ENCODE measurements at places on chromosomes 4 and X.

- DNase-seq = no peak
Measured at GRCh38 chrX:148069759-148070503, 88.8 kb downstream of the FMR1NB start.

DNA sequence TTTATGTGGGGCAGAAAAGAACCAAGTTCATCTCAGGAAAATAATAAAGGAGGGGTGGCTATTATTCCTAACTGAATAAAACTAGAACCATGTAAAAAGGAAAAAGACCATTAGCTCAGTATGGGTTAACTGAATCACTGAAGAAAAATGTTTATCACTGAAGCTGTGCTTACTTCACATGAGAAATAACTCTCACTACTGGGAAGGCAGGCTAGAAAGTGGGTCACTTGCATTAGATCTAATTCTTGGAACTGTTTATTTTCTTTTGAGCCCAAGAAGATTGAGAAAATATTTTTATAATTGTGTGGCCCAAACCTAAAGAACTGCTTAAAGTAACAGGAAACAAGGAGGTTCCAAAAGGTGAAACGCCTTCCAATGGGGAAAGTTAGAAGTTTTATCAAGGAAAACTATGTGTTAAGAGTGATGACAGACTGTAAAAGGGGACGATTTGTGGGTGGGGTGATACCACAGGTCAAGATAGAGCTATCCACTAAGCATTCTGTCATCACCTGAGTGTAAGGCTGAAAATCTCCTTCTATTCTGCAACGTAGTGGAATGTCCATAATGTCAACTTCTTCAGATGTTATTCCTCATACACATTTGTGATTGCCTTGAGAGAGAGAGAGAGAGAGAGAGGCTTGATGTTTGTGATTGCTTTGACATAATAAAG lies 1083.5 kb downstream of the PCDH7 start:
- DNase-seq = no peak

DNA sequence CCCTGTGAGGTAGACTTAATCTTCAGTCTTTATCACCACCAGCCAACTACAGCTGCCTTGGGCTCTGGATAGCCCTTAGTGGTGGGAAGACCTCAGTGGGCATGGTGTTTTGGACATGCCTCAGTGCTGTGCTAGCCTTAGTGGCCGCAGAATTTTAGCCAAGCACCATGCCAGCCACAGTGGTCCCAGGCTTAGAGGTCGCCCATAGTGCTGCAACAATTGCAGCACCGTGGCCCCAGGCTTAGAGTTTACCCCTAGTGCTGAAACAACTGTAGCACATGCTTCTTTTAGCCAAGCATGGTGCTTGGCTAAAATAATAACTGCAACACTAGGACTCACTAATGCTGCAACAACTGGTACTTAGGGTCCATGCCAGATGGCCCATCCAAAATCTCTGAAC lies 38.9 kb upstream of the SULT1B1 start:
- DNase-seq = no peak

DNA sequence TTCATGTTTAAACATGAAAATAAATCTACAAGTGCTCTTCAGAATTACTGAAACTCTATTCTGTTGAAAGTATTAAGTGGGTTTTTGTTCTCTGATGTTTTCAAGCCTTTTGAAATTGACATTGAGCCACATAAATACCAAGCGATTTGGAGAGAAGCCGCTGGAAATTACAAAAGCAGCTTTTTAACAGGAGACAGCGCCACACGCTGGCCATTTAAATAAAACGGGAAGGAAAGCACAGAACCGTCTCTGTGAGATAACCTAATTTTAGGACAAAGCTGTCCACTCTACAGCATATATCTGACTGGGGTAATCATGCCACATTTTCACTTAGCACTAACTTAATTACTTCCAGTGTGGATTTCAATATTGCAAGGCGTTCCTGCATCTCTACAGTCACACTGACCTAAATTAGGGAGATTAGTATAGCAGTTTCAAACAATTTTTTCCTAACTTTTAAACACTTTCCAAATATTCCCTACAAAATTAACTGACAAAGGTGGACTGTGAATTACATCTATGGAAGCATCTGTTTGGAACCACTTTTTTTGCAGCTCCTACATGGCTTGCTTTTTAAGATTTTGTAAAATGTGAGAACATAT lies 6.8 kb upstream of the ANOS1 start:
- no peak for DNase-seq

- no peak for DNase-seq
Measured at GRCh38 chr4:25835384-25835783, 27.4 kb downstream of the SEL1L3 start.

- no peak for DNase-seq
Measured at GRCh38 chr4:1676605-1677525, 7.2 kb downstream of the FAM53A start.

- no peak for DNase-seq
Measured at GRCh38 chrX:155949098-155949497, 48.4 kb upstream of the IL9R start.

GRCh38 chr4:176945334-176945733 lies 152.6 kb upstream of the VEGFC start:
- DNase-seq = no peak

DNA sequence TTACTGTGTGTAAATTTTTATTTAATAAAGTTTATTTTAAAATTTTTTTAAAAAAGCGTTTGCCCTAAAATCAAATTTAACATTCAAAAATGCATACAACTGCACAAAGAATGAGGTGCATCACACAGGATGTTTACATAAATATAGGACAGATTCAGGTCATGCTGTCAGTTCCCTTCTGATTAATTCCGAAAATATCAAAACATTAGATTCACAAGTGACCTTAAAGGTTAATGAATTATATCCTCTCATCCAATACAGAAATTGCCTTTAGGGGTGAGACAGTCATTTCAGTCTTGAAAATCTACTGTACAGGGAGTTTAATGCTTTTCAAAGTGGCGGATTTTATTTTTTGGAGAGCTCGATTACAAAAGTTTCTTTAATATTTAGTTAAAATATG lies 208.7 kb upstream of the FTHL17 start:
- DNase-seq = no peak

GRCh38 chrX:96224279-96224678 lies 460.4 kb upstream of the DIAPH2 start:
- DNase-seq = no peak

DNA sequence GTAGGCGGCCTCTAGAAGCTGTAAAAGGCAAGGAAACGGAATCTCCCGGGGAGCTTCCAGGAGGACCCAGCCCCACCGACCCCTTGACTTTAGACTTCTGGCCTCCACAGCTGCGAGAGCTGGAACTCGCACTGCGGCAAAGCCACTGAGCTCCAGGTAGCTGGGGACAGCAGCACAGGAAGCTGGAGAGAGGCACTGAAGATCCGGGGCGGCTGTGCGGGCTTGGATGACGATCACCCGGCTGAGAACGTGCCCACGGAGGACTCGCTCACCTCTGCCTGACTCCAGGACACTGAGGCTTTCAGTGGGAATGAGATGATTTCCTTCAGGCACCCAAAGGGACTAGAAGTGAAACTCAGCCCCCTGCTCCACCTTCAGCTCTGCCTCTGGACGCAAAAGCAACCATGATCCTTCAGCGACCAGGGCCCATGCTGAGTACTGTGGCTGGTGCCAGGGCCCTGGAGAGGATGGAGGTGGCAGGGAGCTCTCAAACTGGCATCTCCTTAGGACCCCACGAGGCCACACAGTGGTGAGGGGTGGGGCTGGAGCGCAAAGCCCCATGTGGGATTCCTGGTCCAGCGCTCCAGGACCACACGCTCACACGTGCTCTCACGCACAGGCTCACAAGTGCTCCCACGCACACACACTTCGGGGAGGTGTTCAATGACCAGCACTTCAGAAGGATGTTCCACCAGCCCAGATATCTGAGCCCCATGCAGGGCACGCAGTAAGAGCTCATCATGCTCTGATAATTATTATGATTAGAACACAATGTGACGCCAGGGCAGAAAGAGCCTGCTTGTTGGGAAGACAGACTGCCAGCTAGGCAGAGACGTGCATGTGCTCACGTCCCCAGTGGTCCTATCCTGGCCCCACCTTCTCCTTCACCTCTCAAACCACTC lies 47.2 kb downstream of the ADRA2C start:
- DNase-seq = no peak

- DNase-seq = no peak
Measured at GRCh38 chrX:34624416-34624815, 32.7 kb downstream of the TMEM47 start.

DNA sequence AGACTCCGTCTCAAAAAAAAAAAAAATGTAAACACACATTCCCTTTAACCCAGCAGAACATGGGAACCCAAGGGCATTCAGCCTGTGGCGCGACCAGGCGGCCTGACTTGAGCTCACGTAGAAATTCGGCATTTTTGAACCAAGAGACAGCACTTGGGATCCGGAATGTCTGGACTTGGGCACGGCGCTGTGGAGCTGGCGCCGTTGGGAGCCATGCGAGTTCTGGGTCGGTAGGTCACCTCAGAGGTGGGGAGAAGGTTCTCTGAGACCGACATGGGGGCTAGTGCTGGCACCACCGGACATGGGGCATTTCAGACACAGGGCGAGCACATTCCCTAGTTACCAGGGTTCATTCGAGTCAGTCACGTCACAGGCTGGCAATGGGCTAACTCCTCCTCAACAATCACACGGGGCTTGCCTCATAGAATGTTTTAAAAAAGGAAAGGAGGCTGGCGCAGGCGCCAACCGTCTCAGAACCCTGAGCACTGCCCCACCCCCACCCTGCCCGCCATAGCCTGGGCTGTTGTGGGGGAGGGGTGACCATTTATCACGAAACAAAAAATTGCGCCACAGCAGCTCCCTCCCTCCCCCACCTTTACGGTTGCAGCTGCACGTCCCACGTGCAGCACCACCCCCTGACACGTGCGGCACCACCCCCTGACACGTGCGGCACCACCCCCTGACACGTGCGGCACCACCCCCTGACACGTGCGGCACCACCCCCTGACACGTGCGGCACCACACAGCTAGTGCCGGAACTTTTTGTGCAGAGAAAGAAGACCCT lies at the start of gene TEX28:
Gene TEX28 (minus strand): TSS at position 334 of the 784 bp plus-strand sequence. CDS start 3,007 bp downstream, outside the sequence.
- DNase-seq = no peak

DNA sequence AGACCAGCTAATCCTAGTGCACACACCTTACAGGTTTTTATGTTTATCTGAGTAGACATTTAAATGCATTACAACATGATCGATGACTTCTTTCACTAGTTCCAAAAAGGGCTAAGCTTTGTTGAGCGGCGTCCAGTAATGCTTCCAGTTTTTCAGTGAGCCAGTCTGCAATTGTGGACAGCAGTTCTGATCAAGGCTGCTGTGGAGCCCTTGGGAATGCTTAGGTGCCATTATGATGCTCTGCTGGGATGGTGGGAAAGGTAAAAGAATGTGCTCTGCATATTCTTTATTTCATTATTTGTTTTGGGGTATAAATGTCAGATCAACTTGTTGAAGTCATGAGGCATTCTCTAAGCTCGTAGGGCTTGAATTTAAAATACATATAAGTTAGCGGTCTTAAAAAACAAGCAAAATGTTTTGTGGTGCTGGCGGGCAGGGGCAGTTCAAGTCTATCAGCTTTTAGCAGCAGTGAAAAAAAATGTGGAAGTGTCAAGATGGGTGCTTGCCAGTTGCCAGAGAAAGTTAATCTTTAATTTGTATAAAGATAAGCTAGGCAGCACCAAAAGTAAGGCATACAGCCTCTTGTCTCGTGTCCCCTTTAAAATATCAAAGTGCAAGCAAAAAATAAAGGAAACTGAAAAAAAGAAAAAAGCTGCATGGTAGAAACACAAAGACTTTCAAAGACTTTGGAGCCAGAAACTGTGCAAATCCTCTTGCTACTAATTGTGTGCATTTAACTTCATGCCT lies 5.8 kb downstream of the MID1IP1 start:
- DNase-seq = no peak

GRCh38 chr4:110654254-110654635 lies 31.4 kb upstream of the PITX2 start:
- DNase-seq = no peak

GRCh38 chr4:157315968-157316367 lies 95.4 kb downstream of the GRIA2 start:
- DNase-seq = no peak

GRCh38 chrX:112368371-112368770 lies 285.8 kb upstream of the TRPC5 start:
- DNase-seq = no peak

Measured in HFF-Myc (cell line).